ENCODE measurements at places on chromosomes 2 and 18. TPM values are rescaled to one million over a fixed set of nuclear protein-coding genes. Genes with fewer than 3 reads are reported as not detected.

KIAA2012 gene
- not detected for total RNA-seq

DNA sequence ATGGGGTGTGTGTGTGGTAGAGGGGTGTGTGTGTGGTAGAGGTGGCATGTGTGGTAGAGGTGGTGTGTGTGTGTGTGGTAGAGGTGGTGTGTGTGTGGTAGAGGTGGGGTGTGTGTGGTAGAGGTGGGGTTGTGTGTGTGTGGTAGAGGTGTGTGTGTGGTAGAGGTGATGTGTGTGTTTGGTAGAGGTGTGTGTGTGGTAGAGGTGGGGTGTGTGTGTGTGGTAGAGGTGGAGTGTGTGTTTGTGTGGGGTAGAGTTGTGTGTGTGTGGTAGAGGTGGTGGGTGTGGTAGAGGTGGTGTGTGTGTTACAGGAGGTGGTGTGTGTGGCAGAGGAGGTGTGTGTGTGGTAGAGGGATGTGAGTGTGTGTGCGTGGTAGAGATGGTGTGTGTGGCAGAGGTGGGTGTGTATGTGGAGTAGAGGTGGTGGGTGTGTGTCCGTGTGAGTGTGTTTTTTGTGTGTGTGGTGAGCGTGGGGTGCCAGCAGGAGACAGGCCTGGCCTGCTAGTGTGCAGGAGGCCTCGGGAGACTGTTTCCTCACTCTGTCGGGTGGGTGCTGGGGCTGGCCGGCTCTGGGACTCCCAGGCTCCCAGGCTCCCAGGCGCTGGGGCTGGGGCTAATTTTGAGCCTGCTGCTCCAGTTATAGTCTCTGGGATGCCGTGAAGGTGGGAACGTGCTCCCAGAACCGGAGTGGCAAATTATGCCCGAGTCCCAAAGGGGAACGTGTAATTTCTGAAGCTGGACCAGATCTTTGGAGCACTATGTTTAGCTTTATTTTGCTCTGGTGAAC lies 165.2 kb downstream of the DYSF start:
- no peak for DNase-seq

DNA sequence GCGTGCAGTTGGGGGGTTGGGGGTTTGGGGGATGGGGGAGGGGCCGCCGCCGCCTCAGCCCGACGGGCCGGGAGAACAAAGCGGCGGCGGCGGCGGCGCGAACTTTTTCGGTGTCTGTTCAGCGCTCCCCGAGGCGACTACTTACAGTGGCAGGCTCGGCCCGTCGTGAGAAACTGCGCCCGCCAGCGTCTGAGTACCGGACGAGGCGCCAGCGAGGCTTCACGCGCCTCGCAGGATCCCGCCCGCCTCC lies 172 bp downstream of the PRKD3 start:
- DNase-seq: peak; percentile 94

- peak; percentile 52 for DNase-seq
Observed at GRCh38 chr2:239009589-239009961, 161.7 kb downstream of the TWIST2 start.

DNA sequence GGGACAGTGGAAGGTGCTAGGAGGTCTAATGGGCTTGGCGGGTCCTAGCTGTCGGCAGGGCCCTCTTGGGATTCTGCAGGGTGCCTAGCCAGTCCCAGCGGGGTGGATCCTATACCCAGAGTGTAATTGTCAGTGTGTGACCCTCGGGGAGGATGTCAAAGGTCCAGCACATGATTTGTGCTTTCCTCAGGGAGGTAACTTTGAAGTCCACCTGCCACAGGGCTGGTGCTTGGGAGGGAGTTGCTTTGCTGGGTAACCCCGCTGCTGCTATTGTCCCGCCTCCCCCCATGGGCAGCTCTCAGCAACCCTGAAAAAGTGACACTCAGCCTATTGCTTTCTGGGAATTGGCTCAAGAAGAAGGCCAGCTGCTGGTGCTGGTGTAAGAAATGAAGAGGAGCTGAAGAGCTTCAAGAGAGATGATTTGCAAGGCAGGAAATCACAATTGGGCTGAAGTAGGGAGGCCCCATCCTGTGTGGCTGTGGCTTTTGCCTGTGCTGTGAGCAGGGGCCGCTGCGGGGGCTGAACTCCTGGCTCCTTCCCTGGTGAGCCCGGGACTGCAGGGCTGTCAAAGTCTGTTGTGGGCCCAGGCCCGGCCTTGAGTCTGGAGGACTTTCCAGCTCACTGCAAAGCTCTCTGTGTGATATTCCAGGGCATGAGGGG lies 36.4 kb downstream of the EMILIN2 start:
- no peak for DNase-seq

DNA sequence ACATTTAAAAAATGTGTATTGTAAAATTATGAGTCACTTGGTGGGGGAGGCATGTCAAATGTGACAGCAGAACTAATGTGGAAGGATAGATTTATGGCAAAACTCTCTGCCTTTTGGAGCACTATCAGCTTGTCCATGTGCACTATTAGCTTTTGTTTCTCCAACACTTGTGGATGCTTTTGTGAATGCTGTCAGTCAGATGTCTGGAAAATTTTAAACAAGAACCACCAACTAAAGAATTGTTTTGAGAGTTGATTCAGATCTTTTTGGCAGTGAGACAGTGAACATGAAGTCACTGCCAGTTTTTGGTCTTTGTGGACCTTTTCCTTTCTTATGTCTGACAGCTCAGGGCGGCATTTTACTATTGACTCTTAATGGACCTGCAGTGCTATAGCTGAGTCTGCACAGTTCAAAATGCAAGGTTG lies 72.4 kb downstream of the KIAA1328 start:
- no peak for DNase-seq

- DNase-seq: no peak
Observed at GRCh38 chr18:35777039-35777438, 195.4 kb upstream of the RMP24 start.

GRCh38 chr2:126729896-126730295 lies 73.9 kb downstream of the GYPC start:
- DNase-seq: no peak

DNA sequence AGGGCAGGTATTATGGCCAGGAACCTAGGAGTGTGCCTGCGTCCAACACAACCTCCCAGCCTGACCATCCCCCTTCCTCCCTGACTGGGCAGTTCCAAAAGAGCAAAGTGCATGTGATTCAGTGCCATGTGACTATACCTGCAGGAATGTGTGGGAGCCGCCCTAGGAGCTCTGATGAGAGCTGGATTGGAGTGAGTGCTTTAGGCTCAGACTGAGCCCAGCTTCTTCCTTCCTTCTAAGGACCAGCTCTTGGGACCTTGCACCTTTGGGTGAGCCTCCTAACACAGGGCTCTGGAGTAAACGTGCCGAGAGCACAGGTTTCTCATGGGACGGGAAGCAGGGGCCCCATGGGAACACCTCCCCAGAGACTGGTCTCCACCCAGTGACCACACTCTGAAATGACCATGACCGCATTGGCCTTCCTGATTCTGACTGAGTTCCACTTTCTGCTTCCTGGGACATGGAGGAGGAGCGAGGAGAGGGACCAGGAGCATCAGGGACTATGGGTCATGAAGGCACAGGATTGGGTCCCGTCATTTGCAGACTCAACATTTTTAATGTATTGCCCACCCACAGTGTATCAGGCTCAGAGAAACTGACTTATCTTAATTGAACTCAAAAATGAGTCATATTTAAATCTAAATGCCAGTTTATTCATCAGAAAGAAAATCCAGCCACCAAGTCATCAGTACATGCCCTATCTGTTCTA lies 87.8 kb upstream of the BCL2L11 start:
- no peak for DNase-seq

DNA sequence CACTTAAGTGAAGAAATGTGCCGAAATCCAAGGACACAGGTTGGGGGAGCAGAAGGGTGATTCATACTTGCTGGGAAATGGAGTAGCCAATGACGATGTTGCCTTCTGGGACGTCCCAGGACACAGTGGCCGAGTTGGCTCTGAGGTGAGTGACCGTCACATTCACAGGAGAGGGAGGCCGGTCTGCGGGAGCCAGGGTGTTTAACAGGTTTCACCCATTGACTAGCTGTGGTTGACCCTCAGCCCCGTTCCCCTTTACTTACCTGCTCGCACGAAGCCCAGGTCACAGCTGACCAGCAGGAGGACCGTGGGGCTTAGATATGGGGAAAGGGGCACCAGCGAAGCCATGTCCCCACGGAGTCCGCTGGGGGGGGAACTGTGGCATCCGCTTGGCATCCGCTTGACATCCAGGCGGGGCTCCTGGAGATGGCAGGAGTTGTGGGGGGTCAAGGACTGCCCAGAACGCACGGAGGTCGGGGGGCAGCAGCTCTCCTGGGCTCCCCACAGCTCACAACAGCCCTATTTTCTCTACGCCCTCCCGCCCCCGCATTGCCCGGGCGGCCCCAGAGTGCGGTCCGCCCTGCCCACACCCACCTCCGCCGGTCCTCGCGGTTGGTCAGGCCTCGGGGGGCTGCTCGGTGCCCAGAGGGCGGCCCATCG lies 586 bp downstream of the FNDC4 start:
- peak; percentile 85 for DNase-seq

VWA3B gene
- total RNA-seq: 0.29 TPM

DSG2 gene
- total RNA-seq: 2.2 TPM

DNA sequence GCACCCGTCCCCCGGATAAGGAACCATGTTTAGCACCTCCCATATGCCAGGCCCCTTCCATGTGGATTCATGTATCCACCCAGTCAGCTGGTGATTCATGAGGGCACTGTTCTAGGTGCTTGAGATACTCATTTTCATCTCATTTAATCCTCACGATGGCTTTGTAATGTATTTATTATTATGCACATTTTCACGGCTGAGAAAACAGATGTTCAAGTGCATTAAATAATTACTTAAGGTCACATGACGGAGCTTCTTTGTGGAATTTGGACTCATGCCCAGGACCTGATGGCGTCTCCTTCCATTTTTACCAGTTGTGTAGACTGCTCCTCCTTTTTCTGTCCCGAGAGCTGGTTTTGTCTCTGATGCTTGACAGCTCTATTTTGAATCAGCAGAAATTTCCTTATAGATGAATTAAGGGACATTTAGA lies 72.2 kb upstream of the RBM44 start:
- DNase-seq: no peak

TTC31 gene
- total RNA-seq: 15.0 TPM

- DNase-seq: no peak
Observed at GRCh38 chr18:38932752-38933151, 1367.2 kb upstream of the CELF4 start.

DNA sequence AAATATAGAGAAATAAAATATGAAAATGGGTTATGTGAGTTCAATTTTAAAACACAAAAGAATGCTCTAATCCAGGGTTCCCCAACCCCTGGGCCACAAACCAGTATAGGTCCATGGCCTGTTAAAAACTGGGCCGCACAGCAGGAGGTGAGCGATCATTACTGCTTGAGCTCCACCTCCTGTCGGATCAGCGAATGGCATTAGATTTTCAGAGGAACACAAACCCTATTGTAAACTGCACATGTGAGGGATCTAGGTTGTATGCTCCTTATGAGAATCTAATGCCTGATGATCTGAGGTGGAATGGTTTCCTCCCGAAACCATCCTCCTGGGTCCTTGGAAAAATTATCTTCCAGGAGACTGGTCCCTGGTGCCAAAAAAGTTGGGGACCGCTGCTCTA lies 34.7 kb downstream of the TTR start:
- no peak for DNase-seq

ATP8B1 gene
- 27.7 TPM for total RNA-seq

DNA sequence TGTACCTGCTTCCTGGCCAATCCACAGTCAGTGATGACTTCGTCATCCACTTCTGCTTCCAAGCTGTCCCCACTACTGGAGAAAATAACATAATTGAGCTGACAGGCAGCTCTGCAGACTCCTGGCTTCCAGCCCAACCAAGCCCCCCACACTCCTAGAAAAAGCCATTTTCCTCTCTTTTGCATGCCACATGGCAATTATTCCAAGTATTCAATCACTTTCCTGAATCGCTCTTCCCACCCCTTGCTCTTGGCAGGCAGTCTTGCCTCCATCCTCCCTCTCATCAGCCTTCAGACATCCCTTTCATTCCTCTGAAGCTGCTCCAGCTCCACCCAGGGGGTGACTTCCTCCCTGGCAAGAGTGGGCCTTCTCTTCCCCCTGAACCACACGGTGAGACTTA lies 14.3 kb upstream of the ST8SIA5 start:
- DNase-seq: no peak

DNA sequence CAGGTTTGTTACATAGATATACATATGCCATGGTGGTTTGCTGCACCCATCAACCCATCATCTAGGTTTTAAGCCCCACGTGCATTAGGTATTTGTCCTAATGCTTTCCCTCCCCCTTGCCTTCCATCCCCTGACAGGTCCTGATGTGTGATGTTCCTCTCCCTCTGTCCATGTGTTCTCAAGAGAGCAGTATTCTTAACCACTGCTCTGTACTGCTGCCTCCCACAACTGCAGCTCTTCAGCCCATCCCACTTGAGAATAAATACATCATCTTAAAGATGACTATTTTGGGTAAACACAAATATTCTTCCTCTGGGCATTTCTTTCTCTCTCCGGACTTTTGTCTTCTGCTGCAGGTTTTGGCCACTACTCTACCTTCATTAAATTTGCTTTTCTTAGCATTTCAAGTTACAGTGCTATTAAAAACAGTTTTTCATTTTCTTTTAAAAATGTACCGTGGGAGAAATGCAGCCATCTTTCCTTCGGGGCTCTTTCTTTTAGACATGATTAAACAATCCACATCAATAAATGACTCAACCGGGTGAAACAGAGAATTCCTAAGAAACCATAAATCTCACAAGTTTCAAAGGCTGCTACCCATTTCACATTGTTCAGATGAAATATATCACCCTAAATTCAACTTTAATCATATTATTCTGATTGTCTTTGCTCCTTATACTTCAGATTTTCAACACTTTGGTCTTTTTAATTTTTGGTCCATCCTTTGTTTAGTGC lies 323.4 kb downstream of the GALNT13 start:
- no peak for DNase-seq

SLC35G4 gene
- not detected for total RNA-seq

DNA sequence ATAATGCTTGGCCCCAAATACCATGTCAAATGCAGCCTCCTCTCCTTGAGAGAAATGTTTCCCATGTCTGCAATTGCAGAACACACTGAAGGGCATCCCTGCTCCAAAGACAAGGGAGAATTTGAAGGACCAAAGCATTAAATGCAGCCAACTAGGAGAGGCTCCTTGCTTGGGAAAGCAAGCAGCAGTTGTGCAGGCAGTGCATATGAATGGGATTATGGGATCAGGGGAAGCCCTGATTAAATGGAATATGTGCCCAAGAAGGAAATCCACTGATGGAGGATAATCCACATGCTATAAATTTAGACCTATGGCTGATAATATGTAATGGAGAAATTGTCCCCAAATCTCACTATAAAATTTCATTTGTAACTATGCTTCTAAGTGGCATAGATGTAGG lies 116.1 kb downstream of the NCKAP5 start:
- no peak for DNase-seq

DNA sequence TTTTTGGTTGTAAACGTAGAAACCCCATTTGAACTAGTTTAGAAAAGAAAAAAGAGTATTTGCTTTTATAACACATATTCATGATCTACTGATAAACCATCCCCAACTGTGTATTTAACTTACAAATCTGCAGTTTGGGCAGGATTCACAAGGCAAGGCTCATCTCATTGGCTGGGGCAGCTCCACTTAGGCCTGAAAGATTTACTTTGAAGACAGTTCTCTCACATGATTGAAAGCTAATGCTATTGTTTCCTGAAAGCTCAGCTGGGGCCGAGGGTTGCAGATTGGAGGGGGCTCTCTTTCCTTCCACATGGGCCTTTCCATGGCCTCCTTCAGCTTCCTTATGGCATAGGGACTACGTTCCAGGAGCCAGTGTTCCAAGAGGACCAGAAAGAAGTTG lies 47.4 kb downstream of the ARHGAP15 start:
- no peak for DNase-seq

- DNase-seq: no peak
Observed at GRCh38 chr18:62438018-62438329, 84.9 kb upstream of the ZCCHC2 start.

GRCh38 chr2:101806123-101806522 lies 108.6 kb downstream of the MAP4K4 start:
- DNase-seq: no peak

All from posterior vena cava (tissue), 2 donors.